ENCODE measurements at places on chromosomes 3 and 15.

DNA sequence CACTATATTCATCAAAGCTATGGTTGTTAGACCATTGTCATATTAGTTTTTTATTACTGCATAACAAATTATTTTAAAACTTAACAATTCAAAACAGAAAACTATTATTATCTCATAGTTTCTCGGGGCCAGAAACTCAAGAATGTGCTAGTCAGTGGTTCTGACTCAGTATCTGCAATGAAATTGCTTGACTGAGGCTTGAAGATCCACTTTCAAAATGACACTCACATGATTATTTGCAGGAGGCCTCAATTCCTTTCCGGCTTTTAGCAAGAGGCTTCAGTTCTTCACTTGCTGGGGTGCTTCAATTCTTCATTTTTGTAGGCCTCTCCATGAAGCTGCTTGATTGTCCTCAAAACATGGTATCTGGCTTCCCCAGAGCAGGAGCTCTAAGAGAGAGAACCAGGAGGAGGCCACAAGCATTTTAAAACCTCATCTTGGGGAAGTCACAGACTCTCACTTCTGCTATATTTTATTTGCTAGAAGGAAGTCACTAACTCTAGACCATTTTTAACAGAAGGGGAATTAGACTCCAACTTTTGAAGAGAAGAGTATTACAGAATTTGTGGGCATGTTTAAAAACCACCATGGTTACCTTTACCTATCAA lies 383.7 kb downstream of the MFSD1 start:
- peaks cover 10% of the 10 kb centered on the region for H3K27me3 ChIP-seq
- no peak overlapping the region for H3K27ac ChIP-seq
- DNase-seq = no peak
- H3K36me3 ChIP-seq = no peaks in the 10 kb centered on the region
- no peak overlapping the region for H3K4me3 ChIP-seq
- no peaks in the 10 kb centered on the region for H3K4me1 ChIP-seq

GRCh38 chr3:160586679-160587078 lies 21.3 kb upstream of the KPNA4 start:
- H3K27ac ChIP-seq = no peak overlapping the region
- H3K36me3 ChIP-seq = peaks cover 6% of the 10 kb centered on the region
- no peaks in the 10 kb centered on the region for H3K4me1 ChIP-seq
- no peak overlapping the region for H3K4me3 ChIP-seq

GRCh38 chr3:27657404-27657803 lies 64.7 kb downstream of the EOMES start:
- DNase-seq = no peak
- no peak overlapping the region for H3K4me3 ChIP-seq
- no peak overlapping the region for H3K27ac ChIP-seq
- H3K27me3 ChIP-seq = no peaks in the 10 kb centered on the region
- H3K4me1 ChIP-seq = no peaks in the 10 kb centered on the region
- no peaks in the 10 kb centered on the region for H3K36me3 ChIP-seq

DNA sequence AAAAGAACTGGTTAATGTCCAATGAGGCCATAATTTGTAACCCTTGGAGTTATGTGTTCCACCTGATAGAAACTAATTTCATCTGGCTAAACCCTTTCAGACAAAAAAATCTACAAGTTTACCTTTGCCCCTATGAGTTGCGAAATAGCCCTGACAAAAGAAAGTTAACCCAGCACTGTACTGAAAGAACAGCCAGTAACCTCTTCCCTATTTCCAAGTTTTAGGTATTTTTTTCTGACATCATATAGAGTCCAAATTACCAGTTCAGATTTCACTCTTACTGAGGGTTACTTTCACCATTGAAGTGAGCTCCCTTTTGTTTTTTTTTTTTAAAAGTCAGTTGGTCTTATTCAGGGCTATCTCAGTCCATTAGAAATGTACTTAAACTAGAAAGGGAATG lies 42.8 kb upstream of the PTPRG start:
- no peak overlapping the region for H3K4me3 ChIP-seq
- H3K27ac ChIP-seq = no peak overlapping the region
- peaks cover 16% of the 10 kb centered on the region for H3K4me1 ChIP-seq

DNA sequence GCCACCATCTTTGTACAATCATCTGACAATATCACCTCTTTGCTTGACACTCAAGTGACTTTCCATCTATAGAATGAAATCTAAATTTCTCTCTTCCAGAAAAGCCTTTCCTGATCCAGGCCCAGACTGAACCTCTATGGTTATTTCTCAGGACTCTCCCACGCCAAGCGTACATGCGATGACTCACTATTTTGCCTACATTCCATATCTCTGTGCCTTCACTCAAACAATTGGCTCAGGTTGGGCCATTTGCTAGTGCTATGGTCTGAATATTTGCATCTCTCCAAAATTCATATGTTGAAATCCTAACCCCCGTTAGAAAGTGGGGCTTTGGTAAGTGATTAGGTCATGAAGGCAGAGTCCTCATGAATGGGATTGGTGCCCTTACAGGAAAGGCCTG lies 43.9 kb downstream of the ST3GAL6 start:
- H3K4me1 ChIP-seq = peaks cover 10% of the 10 kb centered on the region
- DNase-seq = no peak
- no peak overlapping the region for H3K27ac ChIP-seq

DNA sequence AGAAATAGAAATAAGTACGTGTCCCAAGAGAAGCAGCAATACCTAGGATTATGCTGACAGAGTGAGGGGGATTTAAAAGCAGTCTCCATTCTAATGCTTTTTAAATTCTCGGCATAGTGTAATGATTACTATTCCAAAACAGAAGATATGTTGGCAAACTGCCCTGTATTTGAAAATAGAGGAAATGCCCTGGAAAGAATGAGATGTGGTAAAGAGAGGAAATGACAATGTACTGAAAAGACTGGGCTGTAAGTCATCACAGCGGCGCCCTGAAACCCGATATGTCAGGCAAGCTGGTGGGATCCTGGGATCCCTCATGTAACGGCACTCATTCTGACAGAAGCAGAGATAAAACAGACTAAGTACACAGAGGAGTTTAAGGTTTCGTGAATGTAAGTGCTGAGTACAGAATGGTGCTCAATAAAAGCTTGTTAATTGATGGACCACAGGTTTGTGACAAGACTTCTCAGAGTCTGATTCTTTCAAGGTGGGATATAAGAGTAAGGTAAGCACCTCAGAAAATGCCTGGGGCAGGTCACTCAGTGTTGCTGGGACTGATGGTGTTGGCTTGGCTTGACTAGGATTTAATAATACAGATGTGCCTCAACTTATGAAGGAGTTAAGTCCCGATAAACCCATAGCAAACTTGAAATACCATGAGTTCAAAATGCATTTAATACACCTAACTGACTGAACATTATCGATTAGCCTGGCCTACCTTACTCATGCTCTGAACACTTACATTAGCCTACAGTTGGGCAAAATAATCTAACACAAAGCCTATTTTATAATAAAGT lies 91.4 kb downstream of the NFKBIZ start:
- H3K27ac ChIP-seq = no peak overlapping the region
- H3K4me3 ChIP-seq = no peak overlapping the region
- H3K27me3 ChIP-seq = no peaks in the 10 kb centered on the region
- no peak for DNase-seq
- H3K4me1 ChIP-seq = no peaks in the 10 kb centered on the region

GRCh38 chr15:53305101-53305500 lies 454.4 kb downstream of the WDR72 start:
- H3K27ac ChIP-seq = no peak overlapping the region
- H3K27me3 ChIP-seq = no peaks in the 10 kb centered on the region
- no peaks in the 10 kb centered on the region for H3K36me3 ChIP-seq
- no peak for DNase-seq
- no peaks in the 10 kb centered on the region for H3K4me1 ChIP-seq

DNA sequence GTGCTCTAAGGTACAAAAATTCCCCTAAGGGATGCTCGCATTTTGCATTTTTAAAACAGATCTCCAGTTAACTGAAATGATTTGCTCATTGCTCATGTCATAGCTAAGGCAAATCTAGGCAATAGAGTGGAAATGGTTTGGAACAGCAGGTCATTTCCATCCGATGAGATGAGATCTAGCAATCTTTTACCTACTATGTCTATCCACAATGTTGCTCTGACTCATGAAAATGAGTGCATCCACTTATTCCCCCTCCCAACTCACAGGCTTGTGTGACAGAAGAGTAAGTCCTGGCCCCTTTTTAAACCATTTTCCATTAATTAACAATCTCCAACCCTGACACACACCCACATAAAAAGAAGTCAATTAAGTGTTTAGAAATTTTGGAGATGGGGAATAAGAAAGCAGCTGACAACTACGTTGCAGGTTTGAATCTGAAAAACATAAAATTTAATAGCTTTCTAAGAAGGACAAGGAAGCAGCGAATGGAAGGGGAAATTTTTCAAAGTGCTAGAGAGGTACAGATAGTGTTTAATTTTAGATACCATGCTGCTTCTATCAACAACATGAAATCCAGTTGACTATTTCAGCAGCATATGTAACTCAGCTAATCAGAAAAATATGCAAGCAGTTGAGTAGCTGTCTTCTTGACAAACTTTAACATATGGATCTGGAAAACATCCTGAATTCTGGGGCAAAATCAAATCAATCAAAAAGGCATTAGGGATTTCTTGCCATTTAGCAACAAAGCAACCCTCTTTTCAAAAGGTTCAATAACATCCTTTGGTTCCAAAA lies 112.0 kb downstream of the TMCO5A start:
- H3K36me3 ChIP-seq = no peaks in the 10 kb centered on the region
- no peak for DNase-seq
- H3K4me3 ChIP-seq = no peak overlapping the region
- no peaks in the 10 kb centered on the region for H3K27me3 ChIP-seq

- peaks cover 14% of the 10 kb centered on the region for H3K4me1 ChIP-seq
- no peak for DNase-seq
- H3K36me3 ChIP-seq = no peaks in the 10 kb centered on the region
These were observed 110.0 kb upstream of the NSMCE3 start for GRCh38 chr15:29379647-29380046.

GRCh38 chr15:60444289-60444912 lies 34.5 kb downstream of the ICE2 start:
- H3K4me3 ChIP-seq = no peak overlapping the region
- H3K27me3 ChIP-seq = no peaks in the 10 kb centered on the region
- peaks cover 5% of the 10 kb centered on the region for H3K36me3 ChIP-seq
- H3K4me1 ChIP-seq = no peaks in the 10 kb centered on the region
- no peak for DNase-seq

DNA sequence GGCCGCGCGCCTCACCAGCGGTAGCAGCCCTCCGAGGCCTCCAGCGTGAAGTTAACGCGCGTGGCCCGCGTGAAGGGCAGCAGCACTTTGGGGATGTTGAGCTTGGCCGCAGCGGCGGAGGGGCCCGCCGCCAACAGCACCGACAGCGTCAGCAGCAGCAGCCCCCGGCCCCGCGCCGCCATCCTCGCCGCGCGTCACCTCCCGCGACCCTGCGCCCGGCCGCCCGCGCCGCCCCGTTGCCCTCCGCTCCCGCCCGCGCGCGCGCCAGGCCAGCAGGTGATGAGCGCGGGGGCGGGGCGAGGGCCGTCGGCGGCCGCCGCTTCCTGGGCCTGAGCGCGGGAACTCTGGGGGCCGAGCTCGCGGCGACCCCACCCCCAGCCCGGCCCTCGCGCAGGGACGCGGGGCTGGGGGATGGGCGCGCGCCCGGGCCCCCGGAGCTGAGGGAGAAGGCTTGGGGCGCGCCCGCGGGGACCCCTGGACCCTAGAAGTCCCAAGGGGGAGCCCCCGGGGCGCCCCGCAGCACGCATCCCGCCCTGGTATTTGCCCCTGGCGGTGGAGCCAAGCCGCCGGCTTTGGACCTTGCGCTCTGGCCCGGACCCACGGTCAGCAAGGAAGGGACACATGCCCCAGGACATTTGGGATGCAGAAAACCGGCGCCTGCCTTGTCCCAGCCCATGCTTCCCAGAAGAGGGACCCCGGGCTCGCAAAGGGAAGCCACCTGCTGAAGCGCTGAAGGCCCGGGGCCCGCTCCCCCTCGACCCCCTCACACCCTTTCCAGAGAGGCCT lies at the start of gene NUP210:
Gene NUP210, minus strand, starts transcription at position 278 of the 786 bp plus-strand sequence. Its CDS starts 96 bp downstream, at position 182.
- peaks cover 3% of the 10 kb centered on the region for H3K27me3 ChIP-seq
- H3K4me3 ChIP-seq = peak within 1 kb of the TSS; percentile 85
- DNase-seq = peak; percentile 48
- peaks cover 23% of the 10 kb centered on the region for H3K4me1 ChIP-seq
- no peaks in the 10 kb centered on the region for H3K36me3 ChIP-seq
